ENCODE measurements at places on chromosomes 2 and 18.

- DNase-seq, result no peak
Observed at GRCh38 chr2:19255481-19255880, 102.9 kb downstream of the OSR1 start.

DNA sequence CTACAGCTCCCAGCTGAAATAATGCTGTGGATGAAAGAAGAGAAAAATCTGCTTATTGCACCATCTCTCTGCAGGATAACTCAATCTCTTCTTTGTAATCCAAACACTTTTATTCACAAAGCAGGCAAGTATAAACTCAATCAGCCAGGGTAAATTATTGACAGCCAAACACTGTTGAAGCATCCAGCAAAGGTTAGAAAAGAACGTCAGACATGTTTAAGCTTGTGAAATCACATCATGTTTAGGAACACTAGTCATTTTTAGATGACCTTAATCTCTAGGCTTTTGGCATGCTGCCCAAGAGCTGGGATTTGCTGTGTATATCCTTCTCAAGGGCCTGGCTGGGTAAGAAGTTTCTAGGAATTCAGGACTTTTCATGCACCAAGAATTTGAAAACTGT is 1148.1 kb upstream of the FANCL start:
- DNase-seq, result no peak

DNA sequence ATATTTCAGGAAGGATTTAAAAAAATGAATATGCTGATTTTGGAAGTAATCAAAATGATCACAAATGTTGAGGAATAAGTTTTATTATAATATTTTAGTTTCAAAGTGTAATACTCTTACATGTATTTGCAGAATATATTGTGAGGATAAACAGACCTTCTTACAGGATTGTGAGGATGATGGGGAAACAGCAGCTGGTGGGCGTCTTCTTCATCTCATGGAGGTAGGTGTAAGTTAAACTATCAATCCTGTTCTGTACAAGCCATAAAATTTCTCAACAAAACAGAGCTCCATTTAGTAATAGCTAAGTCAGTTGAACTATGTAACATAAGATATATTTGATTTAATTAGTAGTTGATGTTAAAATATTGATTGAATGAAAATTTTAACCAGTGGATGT is 12.5 kb upstream of the HRH4 start:
- DNase-seq, result no peak

- no peak for DNase-seq
Observed at GRCh38 chr2:25692143-25692542, 18.8 kb upstream of the DTNB start.

DNA sequence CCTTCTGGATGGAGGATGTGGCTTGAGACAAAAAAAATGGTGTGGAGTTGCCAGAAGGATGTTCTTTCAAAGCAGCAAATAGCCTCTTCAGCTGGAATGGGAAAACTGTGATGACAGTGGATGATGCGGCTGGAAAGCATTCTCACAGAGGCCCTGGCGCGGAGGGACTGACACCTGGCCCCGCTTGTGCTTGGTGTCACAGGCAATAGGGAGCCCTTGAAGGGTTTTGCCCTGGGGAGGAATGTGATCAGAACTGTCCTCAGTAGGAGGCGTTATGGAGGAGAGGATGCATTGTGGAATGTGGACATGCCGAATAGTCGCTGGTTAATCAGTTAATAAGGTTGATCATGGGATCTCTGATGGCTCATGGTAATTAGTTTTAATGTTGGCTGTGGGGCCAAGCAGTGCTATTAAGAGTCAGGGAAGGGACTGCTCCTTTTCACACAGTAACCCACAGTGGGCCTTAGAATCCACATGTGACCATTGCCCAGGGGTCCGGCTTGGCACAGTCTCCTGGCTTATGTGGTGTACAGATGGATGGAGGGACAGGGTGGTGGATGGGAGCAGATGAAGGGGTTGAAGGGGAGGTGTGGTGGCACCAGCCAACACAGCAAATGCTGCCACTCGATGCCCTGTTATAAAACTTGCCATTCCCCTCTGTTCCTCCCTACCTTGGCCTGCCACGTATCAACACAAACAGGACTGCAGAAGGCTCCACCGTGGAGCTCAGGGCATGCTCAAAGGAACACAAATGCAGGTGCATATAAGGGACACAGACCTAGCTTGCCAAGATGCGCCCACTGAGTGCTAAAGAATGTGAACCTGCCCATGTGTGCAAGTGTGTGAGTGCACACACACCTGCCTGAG is 71.7 kb downstream of the CIB4 start:
- DNase-seq, result no peak

DNA sequence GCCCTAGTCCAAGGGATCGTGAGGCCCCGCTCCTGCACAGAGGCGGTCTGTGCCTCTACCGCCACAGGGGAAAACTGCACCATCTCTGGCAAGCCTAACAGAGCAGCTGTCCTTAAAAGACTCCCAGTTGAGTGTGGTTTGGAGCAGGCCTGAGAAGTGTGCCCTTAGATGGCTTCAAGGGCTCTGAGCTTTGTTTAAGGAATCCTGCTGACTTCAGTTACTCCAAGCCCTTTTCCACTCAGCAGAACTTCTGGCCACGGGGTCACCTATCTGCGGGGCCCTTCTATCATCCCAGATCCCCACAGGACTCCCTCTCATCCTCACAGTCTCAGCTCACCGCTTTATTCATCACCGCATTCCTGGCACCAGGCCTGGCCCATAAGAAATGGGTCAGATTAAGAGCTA is 131.5 kb downstream of the CCDC74A start:
- no peak for DNase-seq

GRCh38 chr2:112783187-112783714 is 1.0 kb downstream of the IL1A start:
- no peak for DNase-seq

DNA sequence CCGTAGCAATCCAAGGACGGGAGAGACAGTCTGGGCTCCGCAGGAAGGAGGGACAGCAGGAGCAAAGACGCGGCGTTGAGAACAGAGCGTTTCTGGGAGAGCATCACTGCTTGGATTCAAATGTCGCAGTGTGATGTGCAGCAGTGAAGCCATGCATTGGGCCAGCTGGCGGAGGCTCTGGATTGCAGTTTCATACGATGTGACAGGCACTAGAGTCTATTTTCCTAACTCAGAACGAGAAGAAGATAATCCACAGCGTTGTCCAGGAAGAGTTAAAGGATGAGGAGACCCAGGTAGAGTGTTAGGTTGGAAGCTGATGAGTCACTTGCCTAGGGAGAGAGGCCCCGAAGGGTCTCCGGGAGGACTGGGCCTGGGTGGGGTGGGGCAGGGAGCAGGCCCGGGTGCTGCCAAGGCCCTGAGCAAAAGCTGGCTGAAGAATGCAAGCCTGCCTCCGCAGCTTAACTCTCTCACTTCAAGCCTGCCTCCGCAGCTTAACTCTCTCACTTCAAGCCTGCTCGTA is 17.7 kb upstream of the SEMA4C start:
- DNase-seq, result no peak

DNA sequence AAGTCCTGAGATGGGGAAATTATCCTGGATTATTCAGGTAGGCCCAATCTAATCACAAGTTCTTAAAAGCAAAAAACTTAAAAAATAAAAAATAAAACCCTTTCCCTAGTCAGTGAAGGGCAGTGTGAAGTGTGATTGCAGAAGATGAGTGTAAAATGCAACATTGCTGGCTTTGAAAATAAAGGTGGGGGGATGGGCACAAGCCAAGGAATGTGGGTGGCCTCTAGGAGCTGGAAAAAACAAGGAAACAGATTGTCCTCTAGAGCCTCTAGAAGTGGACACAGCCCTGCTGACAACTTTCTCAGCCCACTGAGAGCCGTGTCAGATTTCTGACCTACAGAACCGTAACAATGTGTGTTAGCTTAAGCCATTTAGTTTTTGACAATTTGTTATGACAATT is 184.3 kb upstream of the HNRNPA3 start:
- DNase-seq, result no peak

GRCh38 chr2:142863485-142863961 is 13.9 kb upstream of the KYNU start:
- DNase-seq, result no peak

GRCh38 chr2:124877141-124877577 is 852.1 kb downstream of the CNTNAP5 start:
- no peak for DNase-seq

DNA sequence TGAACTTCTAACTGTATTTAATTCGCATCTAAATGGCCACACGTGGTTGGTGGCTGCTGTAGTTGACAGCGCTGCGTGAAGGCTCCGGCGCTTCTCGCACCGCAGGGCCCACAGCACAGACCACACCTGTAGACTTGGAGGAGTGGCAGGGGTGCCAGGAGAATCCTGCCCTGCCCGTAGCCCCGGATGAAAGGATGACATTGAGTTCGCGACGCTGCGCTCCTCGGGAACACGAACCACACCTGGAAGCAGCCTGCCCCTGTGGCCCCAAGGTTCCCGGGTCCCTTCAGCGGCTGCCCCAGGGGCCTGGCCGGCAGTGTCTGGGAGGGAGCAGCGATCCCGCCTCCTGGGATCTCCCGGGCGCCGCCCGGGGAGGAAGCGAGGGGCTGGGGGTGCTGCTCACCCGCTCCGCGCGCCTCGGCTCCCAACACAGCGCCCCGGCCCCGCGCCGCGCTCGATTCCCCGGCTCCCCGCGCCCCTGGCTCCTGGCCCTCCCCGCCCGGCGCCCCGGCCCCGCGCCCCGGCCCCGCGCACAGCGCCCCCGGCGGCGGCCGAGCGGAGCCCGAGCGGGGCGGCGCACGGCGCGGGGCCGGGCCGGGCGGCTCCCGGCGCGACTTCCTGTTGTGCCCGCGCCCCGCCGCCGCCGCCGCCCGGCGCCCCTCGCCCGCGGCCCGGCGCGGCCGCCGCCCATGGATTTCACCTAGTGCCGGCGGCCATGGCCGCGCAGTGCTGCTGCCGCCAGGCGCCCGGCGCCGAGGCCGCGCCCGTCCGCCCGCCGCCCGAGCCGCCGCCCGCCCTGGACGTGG is at the start of gene RNPEPL1:
Gene RNPEPL1 (plus strand): TSS at position 613 of the 806 bp plus-strand sequence. CDS start 103 bp downstream, at position 716.
- DNase-seq, result no peak

DNA sequence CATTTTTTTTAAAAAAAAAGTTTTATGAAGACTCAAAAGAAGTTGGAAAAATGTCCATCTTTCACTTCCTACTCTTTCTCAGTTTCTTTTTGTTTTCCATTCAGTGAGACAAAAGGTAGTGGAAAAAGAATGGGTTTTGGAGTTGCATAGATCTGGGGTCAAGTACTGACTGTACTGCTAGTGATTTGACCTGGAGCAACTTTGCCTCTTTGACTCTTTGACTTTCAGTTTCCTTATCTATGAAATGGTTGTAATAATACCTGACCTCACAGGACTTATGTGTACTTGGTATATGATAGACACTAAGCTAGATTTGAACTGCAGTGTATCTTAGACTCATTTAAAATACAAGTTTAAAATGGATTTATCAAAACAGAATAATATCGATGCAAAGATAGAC is 3.5 kb upstream of the KCNE4 start:
- no peak for DNase-seq

DNA sequence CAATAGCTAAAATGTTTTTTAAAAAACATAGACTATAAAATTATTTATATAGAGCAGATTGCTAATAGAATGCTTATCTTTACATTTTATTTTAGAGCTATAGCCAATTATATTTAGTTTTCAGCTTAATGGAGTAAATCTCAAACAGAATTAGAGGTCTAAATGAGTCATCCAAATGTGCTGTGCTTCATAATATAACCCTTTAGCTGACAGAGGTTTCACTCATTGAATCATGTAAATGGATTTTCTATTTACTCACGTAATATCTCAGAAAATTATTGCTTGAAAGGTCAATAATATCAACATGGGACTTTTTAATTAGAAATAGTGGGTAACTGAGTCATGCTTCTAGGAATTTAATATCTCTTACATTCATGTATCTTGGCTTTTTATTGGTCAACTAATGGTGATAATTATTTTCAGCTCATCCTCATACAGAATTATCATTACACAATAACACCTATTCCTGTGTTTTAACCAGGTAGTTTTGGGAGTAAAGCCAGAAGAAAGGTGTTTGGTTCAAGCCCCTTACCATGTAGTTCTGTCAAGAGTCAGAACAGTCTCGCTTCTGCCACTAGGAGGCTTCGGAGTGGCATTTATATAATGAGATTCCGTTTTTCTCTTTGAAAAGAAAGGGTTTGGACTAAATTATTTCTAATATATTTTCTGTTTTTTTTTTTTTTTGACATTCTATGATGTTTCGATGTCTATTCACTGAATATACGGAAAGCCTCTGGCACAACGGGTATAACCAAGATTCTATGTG is 217.6 kb downstream of the CDH7 start:
- DNase-seq, result no peak

DNA sequence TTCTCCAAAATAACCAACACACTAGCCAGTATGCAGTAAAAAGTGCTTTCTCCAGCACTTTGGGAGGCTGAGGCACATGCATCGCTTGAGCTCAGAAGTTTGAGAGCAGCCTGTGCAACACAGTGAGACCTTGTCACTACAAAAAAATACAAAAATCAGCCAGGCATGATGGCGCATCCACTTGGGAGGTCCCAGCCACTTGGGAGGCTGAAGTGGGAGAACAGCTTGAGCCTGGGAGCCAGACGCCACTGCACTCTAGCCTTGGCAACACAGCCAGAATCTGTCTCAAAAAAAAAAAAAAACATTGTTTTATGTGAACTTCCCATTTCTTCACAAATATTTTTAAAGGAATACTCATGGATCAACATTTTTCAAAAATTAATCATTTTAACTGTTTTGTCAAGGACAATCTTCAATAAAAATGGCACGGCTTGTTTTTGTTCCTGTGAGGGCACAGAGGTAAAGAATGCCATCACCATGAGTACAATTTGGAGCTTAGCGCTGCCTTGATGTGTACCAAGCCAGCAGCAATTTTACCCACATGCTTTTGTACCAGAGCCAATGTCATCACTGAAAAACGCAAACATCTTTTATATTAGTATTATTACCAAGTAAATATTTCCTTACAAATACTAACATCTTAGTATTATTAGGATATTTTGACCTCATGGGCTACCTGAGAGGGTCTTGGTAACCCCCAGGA is 26.7 kb downstream of the RAB1A start:
- DNase-seq, result no peak

DNA sequence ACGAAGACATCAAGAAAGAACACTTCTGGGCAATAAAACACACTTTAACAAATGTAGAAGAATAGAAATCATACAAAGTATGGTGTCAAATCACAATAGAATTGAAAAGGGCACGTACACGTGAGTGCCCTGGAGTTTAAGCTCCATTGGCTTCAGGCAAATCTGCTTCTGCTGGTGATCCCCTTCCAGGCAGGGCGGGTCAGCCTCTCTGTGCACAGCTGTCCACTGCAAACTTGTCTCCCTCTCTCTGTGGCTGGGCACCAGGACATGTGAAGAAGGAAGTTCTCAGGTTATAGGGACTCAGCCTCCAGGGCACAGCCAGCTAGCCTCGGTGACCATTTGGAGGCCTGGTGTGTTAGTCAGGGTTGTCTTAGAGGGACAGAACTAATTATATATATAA is 66.0 kb downstream of the ST3GAL5 start:
- DNase-seq, result no peak
